Activated T-helper 1 cell treated with anti-CD3 and anti-CD28 coated beads, Interleukin-2, amount 50 U/mL, for 16 hours (primary cell): ENCODE measurements at places on chromosomes 3 and 15.
A peak's percentile ranks its signal among the peaks of the same experiment; 100 is the strongest.

- no peak for DNase-seq
Observed at GRCh38 chr3:133488785-133489367, 84.6 kb upstream of the CDV3 start.

- DNase-seq = no peak
Observed at GRCh38 chr3:123695152-123695551, 110.3 kb upstream of the HACD2 start.

GRCh38 chr15:74294010-74294409, 57.9 kb downstream of the CCDC33 start:
- DNase-seq = no peak

GRCh38 chr3:152056987-152057386, 183.5 kb downstream of the SUCNR1 start:
- no peak for DNase-seq

DNA sequence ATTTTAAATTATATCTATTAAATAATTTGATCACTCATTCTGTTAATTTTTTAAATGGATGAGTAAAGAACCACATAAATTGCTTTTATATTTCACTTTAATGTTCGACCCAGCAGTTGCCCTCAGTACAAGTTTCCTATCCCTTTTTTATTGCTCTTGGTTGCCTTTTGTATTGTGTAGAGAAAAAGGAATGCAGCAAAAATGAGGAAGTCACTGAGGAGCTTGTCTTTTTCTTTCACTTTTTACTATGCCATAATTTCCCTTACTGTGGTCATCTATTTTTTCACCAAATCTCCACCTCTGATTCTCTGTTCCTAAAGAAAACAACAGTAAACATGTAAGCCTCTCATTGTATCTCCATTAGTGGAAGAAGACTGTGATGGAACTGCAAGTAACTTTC, 122.7 kb downstream of the B3GALNT1 start:
- no peak for DNase-seq

- no peak for DNase-seq
Observed at GRCh38 chr3:194305356-194306108, 45.6 kb downstream of the CPN2 start.

DNA sequence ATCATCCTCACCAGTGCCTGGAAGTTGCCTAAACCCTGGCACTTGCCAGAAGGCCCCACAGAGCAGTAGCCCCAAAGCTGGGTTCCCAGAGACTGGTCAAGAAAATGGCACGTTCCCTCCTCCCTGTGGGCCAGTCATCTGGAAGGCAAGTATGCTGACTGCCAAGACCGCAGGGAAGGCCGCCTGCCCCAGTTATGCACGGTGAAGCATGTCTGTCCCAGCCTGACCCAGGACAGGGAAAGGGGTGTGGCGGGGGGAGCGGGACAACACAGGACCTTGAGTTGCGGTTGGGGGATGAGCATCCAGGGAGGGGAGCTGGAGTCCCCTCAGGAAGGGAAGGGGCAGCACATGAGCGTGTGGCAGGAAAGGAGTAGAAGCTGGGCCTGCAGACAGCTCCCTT, 33.0 kb downstream of the RBPMS2 start:
- DNase-seq = no peak

DNA sequence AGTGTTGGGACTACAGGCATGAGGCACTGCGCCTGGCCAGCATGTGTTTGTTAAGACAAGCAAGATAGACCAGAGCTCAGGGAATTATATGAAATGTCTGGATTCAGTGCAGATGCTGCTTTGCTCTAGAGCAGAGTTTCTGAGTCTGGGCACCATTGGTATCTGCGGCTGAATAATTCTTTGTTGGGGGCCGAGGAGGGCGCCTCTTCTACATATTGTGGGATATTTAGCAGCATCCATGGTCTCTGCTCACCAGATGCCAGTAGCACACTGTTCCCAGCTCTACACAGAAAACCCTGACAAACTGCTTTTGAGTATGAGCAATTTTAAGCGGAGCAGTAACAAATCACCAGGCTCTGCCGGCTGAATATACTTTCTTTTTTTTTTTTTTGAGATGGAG, 3.6 kb upstream of the LDHAL6B start:
- no peak for DNase-seq

- no peak for DNase-seq
Observed at GRCh38 chr15:37122703-37123102, 22.4 kb upstream of the MEIS2 start.

DNA sequence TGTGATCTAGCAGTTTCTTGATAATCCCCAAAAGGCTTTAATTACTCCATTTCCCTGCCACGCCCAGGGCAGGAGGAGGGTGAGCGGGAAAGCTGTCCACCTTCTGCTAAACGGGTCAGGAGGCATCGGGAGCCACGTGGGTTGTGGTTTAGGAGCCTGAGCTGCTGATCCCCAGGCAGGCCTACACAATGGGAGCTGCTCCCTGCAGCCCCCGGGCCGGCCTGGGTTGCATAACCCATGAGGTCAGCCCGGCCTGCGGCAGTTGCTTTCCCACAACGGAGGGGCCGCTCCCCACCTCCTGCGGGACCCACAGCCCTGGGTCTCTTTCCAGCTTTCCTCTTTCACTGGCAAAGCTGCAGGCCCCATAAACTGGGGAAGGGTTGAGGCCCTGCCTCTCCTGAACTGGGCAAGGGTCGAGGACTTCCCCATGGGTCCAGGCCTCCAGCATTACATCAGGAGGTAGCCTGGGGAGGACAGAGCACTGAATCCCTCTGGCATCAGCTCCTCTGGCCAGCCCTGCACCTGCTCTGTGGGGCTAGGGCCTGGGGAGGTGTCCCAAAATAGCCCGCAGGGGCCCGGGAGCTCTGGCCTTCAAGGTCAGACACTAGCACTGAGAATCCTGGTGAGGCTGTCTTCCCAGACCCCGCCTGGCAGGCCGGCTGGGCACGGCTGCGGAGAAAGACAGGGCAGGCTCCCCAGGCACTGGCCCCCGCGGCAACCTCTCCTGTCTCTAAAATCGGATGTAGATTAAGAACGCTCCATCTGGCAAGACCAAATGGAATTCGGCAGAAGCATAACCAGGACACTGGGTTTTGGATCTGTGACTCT, 47.3 kb downstream of the ZDHHC19 start:
- DNase-seq = no peak

DNA sequence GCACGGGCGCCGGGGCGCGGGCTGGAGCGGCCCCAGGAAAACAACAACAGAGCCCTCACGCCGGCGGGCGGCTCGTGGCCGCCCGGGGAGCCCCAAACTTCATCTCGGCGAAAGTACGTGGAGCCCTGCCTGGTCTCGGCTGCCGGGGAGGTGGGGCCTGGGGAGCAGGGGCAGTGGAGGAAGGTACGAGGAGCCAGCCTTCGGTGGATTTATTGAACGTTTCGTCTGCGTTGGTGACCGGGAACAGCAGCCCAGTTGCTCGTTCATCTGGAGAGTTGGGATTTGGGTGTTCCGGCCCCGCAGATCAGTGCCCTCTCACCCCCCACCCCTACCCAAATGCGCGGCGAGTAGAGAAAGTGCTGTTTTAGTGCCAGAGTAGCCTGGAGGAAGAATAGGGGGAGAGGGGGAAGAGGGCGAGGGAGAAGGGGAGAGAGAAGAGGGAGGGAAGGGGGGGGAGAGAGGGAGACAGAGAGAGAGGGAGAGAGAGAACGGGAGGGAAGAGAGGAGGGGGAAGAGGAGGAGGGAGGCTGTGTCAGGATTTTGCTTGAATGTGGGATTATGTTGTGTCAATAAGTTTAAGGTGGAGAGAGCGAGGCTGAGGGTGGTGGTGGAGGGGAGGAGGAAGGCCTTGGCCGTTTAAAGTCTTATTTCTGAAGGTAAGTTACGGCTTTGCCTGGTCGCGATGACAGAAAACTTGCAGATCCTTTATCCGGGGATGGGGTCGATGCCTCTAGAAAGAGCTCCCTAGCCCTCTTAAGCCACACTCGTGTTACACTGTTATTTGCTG, 970 bp downstream of the BBX start:
- DNase-seq = peak; percentile 32

GRCh38 chr3:174270841-174271240, 588.3 kb upstream of the NAALADL2 start:
- DNase-seq = no peak

DNA sequence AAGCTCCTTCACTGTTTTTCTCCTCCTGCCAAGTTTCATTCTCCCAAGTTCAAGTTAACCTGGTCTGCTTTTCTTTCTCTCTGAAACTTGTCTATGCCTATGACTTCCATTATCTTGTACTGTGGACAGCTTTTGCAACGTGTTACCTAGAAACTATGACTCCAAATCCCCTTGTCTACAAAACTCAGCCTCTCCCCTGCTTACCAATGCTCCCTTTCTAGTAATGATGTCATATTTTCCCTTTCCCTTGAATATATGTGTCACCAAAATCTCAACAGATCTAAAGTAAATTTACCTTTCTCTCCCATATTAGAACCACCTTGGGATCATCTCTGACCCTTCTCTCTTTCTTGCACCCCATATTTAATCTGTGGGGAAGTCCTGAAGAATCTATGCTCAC, 10.5 kb upstream of the ABHD2 start:
- no peak for DNase-seq

DNA sequence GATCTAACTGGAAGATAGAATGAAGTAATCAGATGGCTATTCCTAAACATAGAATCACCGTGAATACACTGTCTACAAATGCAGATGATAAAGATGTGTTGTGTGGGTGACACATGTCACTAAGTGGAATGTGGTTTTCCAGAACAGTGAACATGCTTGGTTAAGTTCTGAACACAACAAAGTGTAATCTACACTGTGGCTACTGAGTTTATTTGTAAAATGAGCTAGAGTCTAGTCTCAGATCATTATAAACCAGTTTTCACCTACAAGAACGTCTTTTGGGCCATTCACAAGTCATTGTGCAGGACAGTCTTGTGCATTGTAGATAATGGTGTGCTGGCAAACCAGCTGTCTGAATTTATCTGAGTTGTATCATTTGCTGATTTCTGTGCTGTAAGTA, 35.3 kb downstream of the OXNAD1 start:
- no peak for DNase-seq

DNA sequence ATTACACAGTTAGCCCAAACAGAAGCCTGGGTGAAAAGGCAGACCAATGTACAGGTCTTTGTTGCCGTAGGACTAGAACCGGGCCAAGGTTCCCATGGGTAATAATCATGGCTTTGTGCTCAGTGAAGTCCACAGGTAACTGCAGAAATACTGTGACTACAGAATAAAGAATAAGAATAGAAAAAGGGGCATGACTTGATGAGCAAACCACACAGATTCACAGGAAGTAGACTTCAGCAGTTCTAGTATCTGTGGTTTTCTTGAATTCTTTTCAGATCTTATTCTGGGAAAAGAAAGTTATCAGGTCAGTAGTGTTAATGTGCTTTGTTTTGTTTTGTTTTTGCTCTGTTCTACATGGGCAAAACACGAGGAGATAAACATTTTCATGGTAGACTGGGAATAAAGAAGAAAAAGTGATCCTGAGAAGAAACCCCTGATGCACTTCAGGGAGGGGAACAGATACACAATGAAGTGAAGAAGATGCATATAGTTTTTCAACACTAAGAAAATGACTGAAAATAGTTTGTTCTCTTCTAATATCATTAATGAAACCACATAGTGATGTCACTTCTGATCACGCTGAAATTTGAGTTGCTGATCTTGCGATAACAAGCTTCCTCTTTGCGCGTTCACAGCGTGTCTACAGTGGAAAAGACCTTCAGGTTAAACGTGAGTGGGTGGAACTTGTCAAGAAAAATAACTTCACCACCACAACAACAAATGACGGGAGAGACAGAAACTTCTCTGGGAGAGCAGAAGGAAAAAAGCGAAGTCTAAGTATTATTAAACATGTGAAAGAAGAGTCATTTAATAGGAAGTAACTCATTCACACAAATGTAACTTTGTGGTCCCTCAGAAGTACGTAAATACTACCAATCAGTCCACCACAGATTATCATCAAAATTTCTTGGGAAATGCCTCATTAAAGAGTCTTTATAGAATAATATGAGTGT, 315.8 kb upstream of the SATB1 start:
- DNase-seq = no peak
